ENCODE measurements at places on chromosomes 16 and 17.

GRCh38 chr17:45260204-45260783, 1.6 kb downstream of the SPATA32 start:
- no peak for DNase-seq

DNA sequence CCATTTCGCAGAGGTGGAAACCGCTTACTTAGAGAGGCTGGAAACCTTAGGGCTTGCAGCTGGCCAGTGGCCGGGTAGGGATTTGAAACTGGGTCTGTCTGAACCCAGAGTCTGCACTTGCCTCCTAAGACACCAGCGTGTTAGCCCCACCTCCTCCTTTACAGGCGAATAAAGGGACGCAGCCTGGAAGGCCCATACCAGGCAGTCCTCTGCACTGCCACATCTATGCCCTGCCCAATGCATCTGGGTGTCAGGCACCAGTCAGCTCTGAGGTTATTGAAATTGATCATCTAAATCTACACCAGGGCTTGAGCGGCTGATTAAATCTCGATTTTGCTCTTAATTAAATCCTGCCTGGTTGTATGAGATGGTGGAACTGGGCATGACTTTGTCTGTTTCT, 19.9 kb upstream of the NAGS start:
- DNase-seq, result no peak

- no peak for DNase-seq
These were observed 988 bp downstream of the RAP1GAP2 start for GRCh38 chr17:2797226-2797625.

GRCh38 chr16:56400458-56400857, 24.9 kb downstream of the AMFR start:
- DNase-seq, result no peak

GRCh38 chr17:77905766-77906165, 52.7 kb upstream of the TNRC6C start:
- DNase-seq, result no peak

DNA sequence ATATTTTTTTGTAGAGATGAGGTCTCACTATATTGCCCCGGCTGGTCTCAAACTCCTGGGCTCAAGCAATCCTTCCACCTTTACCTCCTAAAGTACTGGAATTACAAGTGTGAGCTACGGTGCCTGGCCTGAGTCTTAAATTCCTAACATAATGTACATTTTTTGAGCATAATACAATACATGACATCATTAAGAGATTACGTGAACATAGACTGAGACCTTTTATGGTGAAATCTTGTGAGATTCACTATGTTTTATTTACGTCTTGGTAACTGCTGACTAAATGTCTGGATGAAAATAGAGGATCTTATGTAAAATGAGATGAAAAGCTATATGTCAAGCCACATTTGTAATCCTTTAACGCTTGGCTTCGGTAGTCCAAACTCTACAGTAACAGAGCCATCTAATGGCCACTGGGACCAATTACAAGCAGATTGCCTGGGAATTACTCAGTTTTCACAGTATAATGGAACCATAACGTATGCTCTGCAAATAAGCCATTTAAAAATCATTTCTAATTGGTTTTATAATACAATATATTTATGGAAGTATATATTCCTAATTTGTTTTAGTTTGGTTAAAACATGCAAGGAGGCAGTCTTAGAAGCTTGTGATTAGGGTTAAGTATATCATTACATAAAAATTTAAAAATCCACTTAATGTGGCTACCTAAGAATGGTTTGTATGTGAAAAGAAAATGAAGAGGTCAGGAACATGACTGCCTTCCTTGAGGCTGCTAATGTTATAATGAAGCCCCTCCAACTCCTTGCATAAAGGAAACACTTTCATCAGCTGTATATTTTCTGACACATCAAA, 8.1 kb upstream of the EFCAB13 start:
- DNase-seq, result peak; percentile 45

DNA sequence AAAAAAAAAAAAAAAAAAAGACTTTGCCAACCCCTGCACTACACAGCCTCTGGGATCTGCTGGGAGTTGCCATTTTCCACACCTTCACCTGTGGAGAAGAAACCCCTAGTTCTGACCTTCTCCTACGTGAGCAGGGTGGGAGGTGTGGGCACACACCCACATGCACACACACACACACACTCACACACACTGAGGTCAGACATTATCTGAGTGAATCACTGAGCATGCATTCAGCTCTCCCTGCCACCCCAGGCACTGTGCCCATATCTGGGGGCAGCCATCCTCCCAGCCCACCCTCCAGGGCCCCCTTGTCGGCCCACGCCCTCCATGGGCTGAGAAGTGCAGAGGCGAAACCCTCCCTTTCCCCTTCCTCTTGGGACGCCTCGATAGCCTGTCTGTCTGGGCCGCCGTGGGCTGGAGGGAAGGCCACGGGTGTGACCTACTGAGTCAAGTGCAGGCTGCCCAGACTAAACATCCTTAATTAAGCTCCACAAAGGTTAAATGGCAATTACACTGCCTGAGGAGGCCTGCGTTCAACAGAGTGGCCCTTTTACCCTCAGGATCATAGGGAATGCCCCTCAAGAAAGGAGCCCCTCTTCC, 143.8 kb downstream of the C16orf95 start:
- no peak for DNase-seq

- no peak for DNase-seq
These were observed 223.4 kb downstream of the HS3ST3A1 start for GRCh38 chr17:13378361-13378760.

DNA sequence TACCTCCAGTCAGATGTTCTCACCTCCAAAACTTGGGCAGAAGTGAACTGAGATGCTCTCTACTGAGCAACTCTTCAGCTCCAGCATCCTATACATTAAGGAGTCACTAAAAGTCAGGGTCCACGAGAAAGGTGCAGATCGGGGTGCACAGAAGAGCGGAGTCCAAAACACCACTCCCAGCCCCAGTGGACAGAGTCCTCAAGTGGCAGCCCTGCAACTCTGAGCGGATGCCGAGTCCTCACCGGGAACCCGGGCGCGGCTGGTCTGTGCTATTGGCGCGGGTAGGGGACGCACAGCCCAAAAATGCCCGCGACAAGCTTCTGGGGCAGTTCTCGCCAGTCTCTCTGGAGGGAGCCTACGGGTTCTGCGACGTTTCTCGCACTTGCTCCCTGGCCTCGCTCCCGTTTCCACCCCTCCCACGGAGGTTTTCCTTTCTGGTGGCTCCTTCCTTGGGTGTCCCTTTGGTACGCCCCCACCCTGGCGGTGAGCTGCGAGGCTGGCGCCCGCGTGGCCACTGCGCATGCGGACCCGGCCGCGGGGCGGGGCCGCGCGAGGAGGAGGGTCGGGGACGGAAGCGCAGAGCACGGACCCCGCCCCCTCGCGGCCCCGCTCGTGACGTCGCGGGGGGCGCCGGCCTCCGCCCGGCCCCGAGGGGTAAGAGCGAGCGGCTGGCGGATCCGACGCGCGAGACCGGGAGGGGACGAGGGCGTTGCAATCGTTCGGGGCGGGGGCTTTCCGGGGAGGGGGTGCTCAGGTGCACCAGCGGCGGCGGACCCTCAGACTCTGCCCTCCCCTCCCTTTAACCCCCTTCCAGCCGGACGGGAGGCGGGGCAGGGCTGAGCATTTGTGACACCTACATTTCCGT, at the start of gene TMEM219:
Gene TMEM219, plus strand, starts transcription at position 601 of the 865 bp plus-strand sequence. CDS start 1,065 bp downstream, outside the sequence.
- DNase-seq, result no peak

Measured in NCI-H2081 treated with DMSO at 0.1 percent for 48 hours (cell line).